ENCODE measurements at places on chromosomes 11 and 22. TPM values are rescaled to one million over a fixed set of nuclear protein-coding genes. Genes with fewer than 3 reads are reported as not detected.

Gene SEPTIN3
- 2.5 TPM for total RNA-seq

Gene CCDC87
- 0.50 TPM for total RNA-seq

Gene TEF
- total RNA-seq, result 29.7 TPM

Gene CALCB
- total RNA-seq, result not detected

Gene SLC6A5
- total RNA-seq, result not detected

Gene KCNQ1
- total RNA-seq, result 51.0 TPM

- H3K27ac ChIP-seq, result peak overlapping the region; percentile 78
- no peaks in the 10 kb centered on the region for H3K36me3 ChIP-seq
- DNase-seq, result peak; percentile 50
- no peaks in the 10 kb centered on the region for H3K27me3 ChIP-seq
- peak overlapping the region; percentile 28 for H3K4me3 ChIP-seq
- peaks cover 35% of the 10 kb centered on the region for H3K4me1 ChIP-seq
These were observed 43.0 kb upstream of the KLHL35 start for GRCh38 chr11:75475767-75476650.

DNA sequence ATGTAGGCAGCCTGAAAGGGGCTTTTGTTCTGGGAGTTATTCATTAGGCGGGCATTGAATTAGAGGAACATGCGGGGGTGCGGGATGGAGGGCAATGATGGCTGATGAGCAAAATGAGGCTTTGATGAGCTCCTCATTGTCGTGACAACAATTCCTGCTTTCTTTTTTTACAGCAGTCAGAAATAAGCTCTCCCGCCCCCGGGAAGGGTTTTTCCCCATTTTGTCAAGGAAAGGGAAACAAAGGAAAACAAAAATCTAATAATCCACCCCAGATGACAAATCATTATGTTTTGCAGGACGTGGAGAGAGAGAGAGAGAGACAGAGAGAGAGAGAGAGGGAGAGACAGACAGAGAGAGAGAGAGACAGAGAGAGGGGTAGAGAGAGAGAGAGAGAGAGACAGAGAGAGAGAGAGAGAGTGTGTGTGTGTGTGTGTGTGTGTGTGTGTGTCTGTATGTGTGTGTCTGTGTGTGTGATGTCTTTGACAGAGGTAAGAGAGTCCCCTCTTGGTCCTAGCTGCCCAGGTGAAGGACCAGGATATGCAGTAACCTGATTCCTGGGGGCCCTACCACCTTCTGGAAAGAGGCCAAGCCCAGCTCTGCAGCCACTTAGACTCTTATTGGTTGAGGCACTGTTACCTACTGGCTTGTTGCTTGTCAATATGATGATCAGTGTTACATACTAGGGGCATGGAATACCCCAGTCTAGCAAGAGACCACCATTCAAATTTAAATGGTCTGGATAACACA is 46.7 kb upstream of the PARVA start:
- no peak overlapping the region for H3K27ac ChIP-seq
- H3K27me3 ChIP-seq, result no peaks in the 10 kb centered on the region
- H3K36me3 ChIP-seq, result peaks cover 8% of the 10 kb centered on the region
- no peak for DNase-seq

DNA sequence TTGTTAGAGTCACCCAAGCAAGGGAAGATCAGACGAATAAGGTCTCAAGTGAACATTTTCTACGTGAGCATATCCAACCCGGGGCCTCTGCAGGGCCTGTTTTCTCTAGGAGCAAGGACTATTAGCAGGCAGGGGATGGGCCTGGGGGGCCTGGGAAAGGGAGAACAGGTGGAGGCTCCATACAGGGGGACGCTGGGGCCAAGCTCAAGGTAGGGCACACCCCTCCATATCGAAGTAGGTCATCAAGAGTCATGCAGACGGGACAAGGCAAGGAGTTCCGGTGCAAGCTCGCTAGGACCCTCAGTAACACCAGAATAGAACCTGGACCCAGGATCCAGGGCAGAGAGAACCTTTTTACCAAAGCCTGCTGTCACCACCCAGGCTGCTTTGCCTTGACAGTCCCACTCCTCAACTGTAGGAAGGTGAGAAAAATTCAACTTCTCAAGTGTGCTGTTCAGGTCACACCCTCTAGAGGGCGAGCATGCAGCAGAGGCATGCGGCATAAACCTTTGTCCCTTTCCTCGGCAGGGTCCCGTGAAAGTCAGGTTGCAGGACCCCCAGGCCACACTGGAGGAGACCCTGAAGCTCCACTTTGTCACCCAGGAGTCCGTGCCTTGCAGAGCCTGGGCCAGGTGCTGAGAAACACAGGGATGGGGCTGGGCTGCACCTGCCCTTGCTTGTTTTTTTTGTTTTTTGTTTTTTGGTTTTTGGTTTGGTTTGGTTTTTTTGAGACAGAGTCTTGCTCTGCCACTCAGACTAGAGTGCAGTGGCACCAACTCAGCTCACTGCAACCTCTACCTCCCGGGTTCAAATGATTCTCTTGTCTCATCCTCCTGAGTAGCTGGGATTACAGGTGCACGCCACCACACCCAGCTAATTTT is 8.6 kb upstream of the APOBEC3B start:
- H3K4me3 ChIP-seq, result no peak overlapping the region
- no peaks in the 10 kb centered on the region for H3K27me3 ChIP-seq
- DNase-seq, result no peak
- no peaks in the 10 kb centered on the region for H3K36me3 ChIP-seq
- H3K27ac ChIP-seq, result no peak overlapping the region

- DNase-seq, result no peak
- no peaks in the 10 kb centered on the region for H3K27me3 ChIP-seq
- H3K36me3 ChIP-seq, result no peaks in the 10 kb centered on the region
- no peaks in the 10 kb centered on the region for H3K4me1 ChIP-seq
These were observed 192.7 kb downstream of the SHANK2 start for GRCh38 chr11:71059662-71060061.

- peaks cover 54% of the 10 kb centered on the region for H3K4me1 ChIP-seq
- peak; percentile 75 for DNase-seq
- no peak overlapping the region for H3K4me3 ChIP-seq
- H3K27ac ChIP-seq, result peak overlapping the region; percentile 51
- H3K27me3 ChIP-seq, result peaks cover 8% of the 10 kb centered on the region
These were observed 12.4 kb downstream of the CRELD2 start for GRCh38 chr22:49930596-49931412.

DNA sequence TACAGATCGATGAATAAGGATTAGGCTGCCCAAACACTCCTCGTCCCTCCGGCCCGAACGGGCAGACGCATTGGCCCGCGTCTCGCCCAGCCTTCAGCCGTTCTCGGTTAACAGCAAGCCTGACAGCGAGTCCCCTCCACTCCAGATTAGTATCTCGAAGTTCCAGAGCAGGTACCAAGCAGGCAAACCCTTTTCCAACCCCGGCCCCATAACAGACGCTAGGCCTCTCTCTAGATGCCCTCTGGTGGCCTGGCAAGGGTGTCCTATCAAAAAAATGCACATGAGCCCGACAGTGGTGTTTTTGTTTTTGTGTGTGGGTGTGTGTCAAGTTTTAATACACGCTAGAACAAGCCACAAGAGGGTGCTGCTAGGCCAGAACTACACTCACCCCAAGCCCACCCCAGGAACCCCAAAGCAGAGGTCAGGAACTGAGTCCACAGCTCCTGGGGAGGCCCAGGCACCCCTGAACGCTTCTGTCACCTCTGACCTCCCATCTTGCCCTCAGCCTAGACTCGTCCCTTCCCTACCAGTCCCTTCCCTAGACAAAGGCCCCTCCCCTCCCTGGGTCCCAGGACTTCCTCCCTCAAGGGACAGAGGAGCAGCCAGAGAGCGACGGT is 658 bp upstream of the ARFGAP2 start:
- peak overlapping the region; percentile 100 for H3K4me3 ChIP-seq
- peak overlapping the region; percentile 98 for H3K27ac ChIP-seq
- H3K4me1 ChIP-seq, result peaks cover 39% of the 10 kb centered on the region
- no peaks in the 10 kb centered on the region for H3K27me3 ChIP-seq

GRCh38 chr11:68751004-68751325 is 355 bp downstream of the TESMIN start:
- H3K27ac ChIP-seq, result no peak overlapping the region
- peaks cover 5% of the 10 kb centered on the region for H3K4me1 ChIP-seq
- no peaks in the 10 kb centered on the region for H3K27me3 ChIP-seq
- DNase-seq, result no peak

DNA sequence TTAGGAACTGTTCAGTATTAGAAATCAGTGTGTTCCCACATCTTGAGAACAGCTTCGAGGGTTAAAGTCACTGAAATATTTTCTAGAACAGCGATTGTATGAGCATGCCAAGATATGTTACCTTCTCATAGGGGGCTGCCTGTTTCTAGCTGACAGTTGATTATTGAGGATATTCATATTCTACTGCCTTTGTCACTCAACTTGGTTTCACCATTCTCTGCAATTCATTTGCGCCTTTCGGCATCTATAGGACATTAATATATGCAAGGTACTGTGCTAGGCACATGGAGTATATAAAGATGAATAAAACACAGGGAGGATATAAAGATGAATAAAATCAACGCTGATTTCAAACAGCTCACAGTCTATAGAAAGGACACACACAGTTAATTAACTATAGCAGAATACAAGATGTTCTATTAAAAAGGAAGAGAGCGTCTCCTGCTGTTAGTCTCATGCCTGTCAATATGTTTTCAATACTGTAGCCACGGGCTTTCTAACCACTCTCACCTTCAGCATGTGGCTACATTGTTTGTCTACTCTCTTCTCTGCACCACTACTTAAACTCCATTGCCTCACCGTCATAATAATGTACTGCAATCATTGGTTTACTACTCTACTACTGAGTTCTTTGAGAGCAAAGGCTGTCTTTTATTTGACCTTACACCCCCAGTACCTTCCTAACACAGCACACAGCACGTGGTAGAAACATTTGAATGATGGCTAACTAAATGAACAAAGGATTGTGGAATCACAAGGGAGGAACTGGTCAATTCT is 81.9 kb downstream of the RAB30 start:
- peaks cover 26% of the 10 kb centered on the region for H3K36me3 ChIP-seq
- no peak for DNase-seq
- no peak overlapping the region for H3K27ac ChIP-seq
- no peaks in the 10 kb centered on the region for H3K27me3 ChIP-seq
- H3K4me1 ChIP-seq, result peaks cover 2% of the 10 kb centered on the region
- H3K4me3 ChIP-seq, result no peak overlapping the region

DNA sequence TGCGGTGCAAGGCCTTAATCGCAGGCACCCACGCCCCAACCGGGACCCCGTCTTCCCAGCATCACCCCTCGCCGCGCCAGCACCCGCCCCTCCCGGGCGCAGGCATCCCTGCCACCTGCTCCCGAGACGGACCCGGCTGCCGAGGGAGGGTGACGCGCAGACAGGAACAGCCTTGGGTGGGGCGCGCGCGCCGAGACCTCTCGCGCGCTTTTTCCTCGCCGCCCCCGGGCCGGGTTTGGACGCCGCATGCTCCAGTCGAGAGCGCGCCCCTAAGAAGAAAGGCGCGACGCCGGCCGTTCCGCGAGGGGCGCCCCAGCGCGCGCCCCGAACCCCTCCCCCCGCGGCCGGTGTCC is 504 bp downstream of the CFL1 start:
- no peak for DNase-seq
- H3K4me3 ChIP-seq, result peak overlapping the region; percentile 92
- H3K27me3 ChIP-seq, result no peaks in the 10 kb centered on the region
- peaks cover 50% of the 10 kb centered on the region for H3K4me1 ChIP-seq
- peaks cover 49% of the 10 kb centered on the region for H3K36me3 ChIP-seq

DNA sequence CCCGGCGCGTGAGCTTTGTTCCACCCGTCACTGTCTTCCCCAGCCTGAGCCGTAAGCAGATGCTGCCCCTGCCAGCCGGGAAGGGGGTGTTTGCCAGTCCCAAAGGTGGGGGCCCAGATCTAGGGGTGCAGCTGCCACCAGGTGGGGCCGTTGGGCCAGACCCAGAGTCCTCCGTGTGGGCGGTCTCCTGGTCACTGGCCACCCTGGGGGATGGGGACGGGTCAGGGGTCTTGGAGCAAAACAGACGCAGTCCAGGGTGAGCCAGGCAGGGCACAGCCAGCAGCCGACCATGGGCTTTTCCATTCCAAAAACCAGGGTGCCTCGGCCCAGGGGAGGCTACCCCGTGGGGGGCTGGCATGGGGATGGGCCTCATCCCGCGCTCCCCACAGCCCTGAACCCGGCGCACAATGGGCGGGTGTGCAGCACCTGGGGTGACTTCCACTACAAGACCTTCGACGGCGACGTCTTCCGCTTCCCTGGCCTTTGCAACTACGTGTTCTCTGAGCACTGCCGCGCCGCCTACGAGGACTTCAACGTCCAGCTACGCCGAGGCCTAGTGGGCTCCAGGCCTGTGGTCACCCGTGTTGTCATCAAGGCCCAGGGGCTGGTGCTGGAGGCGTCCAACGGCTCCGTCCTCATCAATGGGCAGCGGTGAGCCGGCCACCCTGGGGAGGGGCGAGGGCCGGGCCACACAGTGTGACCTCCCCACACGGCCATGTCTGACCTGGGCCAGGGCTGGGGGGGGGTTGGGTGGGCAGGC is 3.5 kb downstream of the MUC5B start:
- H3K36me3 ChIP-seq, result no peaks in the 10 kb centered on the region
- no peak overlapping the region for H3K27ac ChIP-seq
- H3K27me3 ChIP-seq, result peaks cover 65% of the 10 kb centered on the region
- no peak overlapping the region for H3K4me3 ChIP-seq

GRCh38 chr11:134224710-134225664 is 516 bp downstream of the VPS26B start:
- peak overlapping the region; percentile 95 for H3K27ac ChIP-seq
- peak overlapping the region; percentile 92 for H3K4me3 ChIP-seq
- H3K4me1 ChIP-seq, result peaks cover 47% of the 10 kb centered on the region
- DNase-seq, result peak; percentile 72

DNA sequence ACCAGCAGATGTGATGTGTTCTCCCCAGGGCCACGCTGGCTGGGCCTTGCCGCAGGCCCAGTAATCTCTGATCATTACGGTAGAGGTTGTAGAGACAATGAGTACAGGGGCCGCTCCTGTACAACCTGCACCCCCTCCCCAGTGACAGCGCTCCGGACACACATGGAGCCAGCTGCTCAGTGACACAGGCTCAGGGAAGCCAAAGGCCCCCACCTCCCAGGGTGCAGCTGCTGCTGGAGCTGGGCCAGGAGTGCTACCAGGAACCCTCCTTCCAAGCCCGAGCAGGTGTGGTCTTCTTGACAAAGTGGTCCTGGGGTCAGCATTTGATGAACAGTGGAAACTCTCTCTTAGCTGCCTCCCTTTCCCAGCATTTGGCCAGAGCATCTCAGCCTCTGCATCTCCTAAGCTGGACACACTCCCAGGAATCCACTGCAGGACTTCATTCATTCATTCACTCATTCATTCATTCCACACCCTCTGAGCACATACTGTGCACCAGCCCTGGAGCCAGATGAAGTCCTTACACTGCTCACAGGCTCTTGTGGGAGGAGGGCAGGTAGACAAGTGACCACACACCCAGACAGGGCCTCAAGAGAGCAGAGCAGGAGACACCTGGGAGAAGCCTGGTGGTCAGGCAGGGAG is 49.6 kb upstream of the MPEG1 start:
- no peak for DNase-seq
- H3K4me3 ChIP-seq, result no peak overlapping the region
- H3K27ac ChIP-seq, result no peak overlapping the region
- no peaks in the 10 kb centered on the region for H3K36me3 ChIP-seq
- H3K4me1 ChIP-seq, result no peaks in the 10 kb centered on the region
- no peaks in the 10 kb centered on the region for H3K27me3 ChIP-seq

DNA sequence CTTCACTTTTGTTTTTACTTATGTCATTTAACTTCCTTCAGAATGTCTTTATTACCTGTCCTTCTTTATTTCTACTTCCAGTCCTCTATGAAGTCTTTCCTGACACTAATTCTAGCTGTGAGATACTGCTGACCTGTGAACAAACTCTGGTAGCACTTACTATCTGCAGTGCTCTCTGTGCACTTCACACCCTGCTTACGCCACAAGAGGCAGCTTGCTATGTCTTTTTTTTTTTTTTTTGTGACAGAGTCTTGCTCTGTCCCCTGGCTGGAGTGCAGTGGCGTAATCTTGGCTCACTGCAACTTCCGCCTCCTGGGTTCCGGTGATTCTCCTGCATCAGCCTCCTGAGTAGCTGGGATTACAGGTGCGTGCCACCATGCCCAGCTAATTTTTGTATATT is 10.7 kb downstream of the STIM1 start:
- no peak overlapping the region for H3K4me3 ChIP-seq
- H3K4me1 ChIP-seq, result peaks cover 58% of the 10 kb centered on the region
- H3K27ac ChIP-seq, result peak overlapping the region; percentile 69
